CD4-positive, alpha-beta T cell treated with Interleukin-21 for 1 hour (primary cell): ENCODE measurements at places on chromosomes 2 and 18.

GRCh38 chr2:230422149-230422548, 6.1 kb downstream of the SP100 start:
- DNase-seq: no peak

DNA sequence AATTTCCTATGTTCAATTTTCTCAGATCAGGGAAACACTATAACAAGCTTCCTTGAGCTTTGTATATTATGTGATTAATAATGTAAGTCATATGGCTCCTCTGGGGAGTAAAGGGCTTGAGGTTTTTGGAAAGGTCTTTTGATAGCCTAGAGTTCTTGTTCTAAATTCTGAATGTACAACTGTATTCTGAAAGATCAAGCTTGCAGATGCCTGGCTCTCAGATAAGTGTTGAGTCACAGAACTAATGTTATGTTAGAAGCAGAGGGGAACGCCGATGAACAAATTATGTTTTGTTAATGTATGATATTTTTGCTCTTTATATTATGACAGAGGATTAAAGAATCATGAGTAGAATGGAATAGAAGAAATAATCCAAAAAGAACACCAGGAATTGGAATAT, 170.1 kb downstream of the RPRM start:
- DNase-seq: no peak

GRCh38 chr18:28767201-28767600, 590.3 kb upstream of the CDH2 start:
- DNase-seq: no peak

- no peak for DNase-seq
These were observed 83.7 kb downstream of the TMEM131 start for GRCh38 chr2:97911922-97912575.

DNA sequence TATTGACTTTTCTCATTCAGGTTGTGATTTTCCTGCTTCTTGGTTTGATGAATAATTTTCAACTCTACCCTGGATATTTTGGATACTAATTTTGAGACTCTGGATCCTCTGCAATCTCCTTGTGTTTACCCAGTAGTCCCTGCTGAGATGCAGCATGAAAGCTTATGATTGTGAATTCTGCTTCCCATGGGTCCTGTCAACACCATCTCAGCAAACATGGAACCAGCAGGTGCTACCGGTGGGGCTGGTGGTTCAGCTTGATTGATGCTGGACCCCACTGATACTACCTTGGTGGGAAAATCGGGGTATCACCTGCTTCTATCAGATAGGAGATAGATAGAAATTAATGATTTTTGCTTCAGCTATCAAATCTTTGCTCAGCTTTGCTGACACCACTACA, 81.1 kb downstream of the SOWAHC start:
- no peak for DNase-seq

DNA sequence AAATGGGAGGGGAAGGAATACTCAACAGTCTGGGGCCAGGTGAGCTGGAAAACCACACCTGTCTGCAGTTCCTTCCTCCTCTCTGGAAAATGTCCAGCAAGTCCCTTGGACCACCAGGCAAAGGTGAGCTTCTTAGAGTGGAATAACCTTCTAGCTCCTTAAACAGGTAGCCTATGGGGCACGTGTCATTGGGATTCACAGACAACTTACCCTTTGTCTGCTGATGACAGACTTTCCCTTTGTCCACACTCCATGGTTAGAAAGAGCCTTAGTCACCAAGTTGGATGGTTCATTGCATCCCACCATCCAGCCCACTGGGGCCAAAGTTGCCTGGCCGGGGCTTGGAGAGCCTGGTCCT, 98.0 kb upstream of the ITGA6 start:
- no peak for DNase-seq

DNA sequence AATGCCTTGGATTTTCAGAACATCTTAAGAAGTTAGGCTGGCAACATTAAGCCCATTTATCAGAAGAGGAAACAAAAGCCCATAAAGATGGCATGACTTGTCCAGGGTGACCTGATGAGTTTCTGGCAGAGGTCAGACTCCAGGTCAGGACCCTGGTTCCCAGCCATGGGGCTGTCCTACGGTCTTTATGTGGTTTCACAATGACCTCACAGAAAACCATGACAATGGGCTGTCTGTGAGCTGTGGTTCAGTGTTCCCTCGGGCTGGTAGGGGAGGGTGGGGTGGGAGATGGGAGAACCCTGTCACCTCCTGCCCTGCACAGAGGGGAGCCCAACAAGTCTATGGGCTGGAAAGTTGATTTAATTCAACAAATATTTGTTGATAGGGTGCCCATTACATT, 101.8 kb downstream of the LOXHD1 start:
- no peak for DNase-seq

DNA sequence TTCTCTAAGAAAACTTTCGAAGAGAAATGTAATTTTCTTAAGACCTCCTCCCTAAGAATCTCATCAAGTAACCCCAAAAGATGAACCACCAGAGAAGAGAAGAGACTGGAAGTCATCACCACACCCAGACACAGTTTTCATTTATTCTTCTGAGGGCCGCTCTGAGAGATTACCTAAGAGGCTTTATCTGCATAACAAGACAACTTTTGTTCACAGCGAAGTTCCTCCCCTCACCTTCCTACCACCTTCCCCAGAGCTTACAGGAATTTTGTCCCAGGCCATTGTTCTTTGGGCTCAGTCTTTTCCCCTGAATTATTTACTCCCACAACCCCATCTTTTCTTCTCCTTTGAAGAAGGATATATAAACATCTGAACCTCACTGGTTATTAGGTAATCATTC, 92.8 kb downstream of the AKAIN1 start:
- DNase-seq: no peak

- DNase-seq: peak; percentile 64
These were observed 19.1 kb upstream of the ARHGAP25 start for GRCh38 chr2:68715353-68716041.

DNA sequence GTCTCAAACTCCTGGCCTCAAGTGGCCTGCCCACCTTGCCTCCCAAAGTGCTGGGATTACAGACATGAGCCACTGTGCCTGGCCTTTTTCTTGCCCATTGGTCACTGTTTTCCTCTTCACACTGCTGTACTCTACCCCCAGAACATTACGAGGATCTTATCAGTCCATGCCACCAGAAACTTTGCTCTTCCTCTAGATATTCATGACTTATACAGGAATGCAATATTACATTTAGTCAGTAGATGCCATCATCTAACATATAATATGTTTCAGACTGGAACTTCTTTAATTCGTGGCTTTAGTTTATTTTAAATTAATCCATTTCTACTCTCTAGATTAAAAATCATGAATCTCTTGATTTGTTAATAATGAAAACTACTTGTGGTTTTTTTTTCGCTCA, 135.5 kb downstream of the COMMD1 start:
- DNase-seq: no peak

DNA sequence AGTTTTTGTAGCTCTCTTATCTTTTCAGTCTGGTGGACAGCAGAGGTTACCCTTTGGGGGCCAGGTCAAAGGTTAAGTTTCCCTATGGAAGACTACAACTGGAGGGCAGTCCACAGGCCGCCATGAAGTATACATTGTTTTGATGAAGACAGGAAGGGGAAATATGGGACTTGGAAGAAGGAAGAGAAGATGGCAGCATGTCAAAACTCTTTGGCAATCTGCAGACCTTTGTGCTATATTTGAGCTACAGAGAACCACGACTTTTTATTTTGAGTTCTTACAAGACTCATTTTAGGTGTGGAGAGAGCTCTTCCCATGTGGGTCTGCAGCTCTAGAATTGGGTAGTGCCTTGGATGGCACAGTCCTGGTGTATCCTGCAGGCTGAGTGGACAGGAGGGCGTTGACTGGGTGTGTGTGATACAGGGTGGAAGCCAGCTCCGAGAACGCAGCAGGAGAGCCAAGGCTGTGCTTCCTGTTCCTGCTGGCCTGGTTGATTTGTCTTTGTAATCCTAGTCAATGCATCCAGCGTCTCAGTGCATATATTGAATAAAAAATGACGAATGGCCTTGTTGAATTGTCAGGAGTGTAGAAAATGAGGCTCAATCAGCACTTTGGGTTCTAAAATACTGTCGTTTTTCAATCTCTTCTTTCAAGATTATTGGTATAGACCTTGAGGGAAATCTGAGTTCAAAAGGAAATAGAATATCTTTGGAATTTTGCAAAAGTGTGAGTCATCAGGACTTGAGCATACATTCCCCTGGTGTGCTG, 11.5 kb downstream of the ITGA6 start:
- no peak for DNase-seq

- no peak for DNase-seq
These were observed 1188.5 kb upstream of the NRXN1 start for GRCh38 chr2:52220393-52220792.

DNA sequence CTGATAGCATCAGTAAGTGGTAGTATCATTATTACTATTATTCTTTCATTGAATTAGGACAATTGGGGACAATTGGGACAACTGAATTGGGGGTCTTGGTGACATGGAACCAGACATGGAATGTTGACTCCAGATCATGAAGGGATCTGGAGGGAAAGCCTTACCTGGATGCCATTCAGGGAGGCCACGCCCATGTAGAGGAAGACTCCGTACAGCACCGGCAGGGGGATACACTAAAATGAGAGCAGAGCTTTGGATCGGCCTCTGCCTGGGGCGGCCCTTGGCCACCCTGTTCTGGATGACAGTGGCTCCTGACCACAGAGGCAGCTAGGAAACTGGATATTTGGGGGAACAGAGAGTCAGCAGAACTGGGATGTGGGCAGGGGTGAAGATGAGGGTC, 29.2 kb downstream of the MTHFD2 start:
- DNase-seq: no peak

GRCh38 chr2:166365803-166366420, 9.8 kb downstream of the SCN9A start:
- DNase-seq: no peak

DNA sequence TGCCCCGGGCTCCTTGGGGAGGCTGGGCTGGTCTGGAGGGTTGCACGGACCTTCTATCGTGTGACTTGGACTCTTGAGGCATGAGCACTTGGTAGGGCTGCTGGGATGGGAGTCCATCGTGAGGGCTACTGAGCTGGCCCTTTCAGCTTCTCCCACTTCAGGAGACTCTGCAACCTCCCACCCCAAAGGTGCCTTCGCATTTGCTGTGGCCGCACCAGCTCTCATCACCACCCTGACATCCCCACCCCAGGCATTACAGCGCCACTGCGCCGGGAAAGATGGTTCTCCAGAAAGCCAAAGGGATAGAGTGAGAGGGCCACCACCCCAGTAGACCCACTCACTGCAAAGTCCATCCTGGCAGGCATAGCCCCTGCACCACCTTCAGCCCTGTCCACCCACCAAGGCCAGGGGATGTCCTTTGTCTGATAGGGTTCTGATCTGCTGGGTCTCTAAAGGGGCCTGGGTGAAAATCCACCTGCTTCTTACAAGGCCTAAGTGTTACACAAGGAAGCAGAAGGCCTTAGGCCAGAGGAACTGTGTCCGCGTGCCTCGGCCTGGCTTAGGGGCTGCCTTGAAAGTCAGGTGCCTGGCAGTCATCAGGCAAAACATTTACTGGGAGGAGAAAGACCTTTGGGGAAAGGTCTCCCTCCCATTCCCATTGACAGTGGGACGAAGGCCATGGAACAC, 5.1 kb downstream of the EHD3 start:
- DNase-seq: no peak

DNA sequence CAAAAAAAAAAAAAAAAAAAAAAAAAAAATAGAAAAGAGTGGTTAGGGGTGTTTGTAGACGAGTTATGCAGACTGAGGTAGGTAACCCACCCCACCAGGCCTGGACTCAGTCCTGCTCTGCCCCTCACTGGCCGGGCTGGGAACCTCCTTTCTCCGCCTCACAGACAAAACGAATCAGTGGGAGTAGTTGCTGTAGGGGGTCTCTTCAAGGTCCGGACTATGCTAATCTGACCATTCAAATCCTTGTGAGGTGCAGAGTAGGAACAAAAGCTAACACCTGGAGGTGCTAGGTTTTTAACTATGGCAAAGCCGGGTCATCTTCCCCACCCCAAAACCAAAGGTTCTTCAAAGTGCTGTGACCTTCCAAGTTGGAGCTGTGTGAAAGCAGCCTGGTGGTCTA, 223.7 kb downstream of the SLC4A3 start:
- no peak for DNase-seq

DNA sequence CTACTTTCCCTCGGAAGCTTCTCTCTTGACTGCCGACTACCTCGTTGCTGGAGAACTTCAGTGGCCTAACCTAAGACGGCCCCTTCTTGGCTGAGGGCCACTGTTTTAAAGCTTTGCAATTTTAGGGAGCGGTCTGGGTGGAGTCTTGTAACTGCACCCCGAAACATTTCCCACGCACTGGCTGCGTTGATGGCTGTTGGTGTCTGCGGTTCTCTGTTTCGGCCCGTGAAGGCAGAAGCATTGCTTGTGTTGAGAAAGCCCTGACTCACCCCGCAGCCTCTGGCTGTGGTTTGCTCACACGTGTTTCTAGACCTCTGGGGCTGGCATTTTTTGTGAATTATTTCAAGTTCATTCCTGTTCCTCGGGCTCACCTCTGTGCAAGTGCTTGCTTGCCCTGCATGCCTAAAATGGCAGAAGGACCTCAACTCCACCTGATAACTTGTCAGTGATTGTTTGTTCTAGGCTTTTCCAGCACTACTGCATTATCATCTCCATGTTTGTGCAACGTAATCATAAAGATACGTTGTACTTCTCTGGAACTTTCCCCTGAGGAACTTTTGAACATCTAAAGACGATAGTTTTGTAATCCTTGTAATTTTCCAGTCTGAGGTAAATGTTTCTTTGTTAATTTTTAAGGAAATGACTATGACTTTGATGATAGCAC, 94.2 kb upstream of the DLX2 start:
- no peak for DNase-seq

DNA sequence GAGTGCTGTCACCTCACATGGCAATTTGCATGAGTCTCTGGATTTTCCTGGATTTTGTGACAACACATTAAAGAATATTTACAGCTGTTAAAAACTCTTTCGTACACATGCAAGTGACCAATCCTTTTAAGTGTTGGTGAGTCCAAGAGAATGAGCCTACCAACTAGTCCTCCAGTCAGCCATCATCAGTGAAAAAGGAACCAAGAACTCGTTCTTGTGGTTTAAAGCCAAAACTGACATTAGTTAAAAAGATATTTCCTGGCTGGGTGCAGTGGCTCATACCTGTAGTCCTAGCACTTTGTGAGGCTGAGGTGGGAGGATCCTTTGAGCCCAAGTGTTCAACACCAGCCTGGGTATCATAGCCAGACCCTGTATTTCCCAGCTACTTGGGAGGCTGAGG, 215.4 kb upstream of the ITGA4 start:
- DNase-seq: peak; percentile 19

GRCh38 chr2:100105678-100106054, 36.7 kb downstream of the AFF3 start:
- no peak for DNase-seq

DNA sequence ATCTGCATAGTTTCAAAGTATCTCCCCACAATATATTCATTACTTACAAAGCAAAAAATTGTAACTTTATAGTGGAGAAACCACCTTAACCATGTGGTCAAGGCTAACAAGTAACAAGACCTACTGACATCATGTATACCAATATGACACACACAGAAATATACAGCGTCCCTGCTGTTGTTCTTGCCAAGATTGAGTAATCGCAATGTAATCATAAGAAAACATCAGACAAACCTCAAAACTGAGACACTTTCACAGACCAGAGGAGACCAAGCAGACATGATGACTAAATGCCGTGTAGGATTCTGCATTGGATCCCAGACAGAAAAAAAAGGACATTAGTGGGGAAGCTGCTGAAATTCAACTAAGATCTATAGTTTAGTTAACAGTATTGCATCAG, 123.0 kb downstream of the ACAA2 start:
- peak; percentile 1 for DNase-seq

GRCh38 chr2:127531221-127531648, 4.2 kb upstream of the MYO7B start:
- DNase-seq: no peak

GRCh38 chr2:197116306-197116879, 189.9 kb upstream of the PGAP1 start:
- no peak for DNase-seq

GRCh38 chr2:234960175-234961088, 8.6 kb downstream of the SH3BP4 start:
- DNase-seq: no peak
